ENCODE measurements at places on chromosomes 16 and 17.

DNA sequence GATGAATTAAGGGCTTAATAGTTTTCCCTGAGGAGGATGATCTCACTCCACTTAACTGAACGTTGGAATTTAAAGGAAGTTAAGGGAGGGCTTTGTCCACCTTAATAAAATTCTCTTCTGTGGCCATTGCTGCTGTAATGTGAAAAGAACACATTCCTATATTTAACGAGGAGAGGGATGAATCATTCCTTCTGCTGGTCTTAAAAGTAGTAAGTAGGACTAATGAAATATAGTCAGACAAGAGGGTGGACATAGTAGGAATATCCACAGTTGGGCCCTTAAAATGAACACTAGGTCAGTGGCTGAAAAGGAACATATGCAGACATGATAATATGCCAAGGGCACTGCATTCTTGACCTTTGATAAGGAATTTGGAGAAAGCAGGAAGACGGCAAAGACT is 405.6 kb downstream of the PMP22 start:
- DNase-seq, result no peak

DNA sequence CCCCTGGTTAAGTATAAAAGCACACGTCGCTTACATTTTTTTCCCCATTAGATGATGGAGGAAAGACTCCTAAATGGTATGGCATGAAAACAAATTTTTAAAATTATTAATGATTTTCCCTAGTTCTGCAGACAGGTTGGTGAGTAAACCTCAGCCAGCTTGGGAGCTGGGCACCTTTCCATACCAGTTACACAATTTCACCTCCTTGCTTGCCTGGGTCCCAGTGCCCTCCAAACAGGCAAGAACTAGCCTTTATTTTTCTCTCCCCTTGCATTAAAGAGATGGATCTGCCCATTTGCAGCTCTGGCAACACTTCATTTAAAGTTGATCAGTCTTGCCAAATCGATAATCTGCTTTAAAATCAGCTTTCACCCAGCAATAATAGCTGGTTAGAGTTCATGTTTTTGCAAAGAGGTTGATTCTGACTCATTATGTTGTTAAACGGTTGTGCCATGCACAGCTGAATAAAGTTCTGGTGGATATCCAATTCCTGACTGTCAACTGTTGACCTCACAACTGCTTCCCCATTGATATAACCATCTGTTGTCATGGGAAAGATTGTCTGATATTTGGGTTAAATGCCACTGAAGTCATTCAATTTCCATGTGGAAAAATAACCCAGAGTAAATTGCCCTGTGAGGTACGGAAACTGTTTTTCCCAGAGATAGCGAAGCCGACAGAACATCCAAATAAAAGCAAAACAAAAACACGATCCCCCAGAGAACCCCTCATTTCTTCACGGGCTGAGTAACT is 1.3 kb downstream of the C17orf58 start:
- DNase-seq, result no peak

DNA sequence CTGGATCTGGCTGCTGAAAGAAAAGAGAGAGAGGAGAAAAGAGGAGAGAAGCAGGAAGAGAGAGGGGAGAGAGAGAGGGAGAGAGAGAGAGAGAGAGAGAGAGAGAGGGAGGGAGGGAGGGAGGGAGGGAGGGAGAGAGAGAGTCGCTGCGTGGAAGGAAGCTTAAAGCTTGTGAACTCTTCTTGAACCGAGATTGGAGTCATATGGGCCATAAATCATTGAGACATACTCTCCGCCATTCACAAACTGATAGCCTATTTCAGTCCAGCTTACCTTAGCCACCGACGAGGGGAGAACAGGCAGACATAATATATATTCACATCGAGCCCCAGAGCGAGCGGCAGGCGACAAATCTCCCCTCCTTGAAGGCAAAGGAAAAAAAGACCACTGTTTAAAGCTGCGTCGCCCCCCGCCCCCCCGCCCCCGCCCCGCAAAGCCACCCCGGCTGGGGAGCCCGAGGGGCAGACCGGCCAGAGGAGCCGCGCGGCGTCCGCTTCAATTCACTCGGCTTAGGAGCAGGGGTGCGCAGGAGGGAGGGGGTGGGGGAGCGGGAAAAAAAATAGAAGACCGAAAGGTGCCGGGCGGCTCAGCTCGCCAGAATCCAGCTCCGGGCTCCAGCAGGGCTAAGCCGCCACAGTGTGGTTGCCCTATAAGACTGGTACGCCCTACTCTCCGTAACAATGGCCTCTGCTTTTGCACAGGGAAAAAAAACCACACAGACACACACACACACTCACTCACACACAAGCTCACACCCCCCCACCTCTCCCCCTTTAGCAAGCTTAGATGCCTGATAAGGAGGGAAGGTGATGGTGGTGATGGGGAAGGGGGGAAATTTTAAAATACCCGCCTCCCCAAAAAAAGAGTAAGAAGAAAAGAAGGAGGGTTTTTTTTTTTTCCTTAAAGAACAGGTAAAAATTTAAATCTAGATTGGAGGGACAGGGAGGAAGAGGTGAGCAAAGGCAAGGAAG is 10.6 kb upstream of the HOXB2 start:
- no peak for DNase-seq

DNA sequence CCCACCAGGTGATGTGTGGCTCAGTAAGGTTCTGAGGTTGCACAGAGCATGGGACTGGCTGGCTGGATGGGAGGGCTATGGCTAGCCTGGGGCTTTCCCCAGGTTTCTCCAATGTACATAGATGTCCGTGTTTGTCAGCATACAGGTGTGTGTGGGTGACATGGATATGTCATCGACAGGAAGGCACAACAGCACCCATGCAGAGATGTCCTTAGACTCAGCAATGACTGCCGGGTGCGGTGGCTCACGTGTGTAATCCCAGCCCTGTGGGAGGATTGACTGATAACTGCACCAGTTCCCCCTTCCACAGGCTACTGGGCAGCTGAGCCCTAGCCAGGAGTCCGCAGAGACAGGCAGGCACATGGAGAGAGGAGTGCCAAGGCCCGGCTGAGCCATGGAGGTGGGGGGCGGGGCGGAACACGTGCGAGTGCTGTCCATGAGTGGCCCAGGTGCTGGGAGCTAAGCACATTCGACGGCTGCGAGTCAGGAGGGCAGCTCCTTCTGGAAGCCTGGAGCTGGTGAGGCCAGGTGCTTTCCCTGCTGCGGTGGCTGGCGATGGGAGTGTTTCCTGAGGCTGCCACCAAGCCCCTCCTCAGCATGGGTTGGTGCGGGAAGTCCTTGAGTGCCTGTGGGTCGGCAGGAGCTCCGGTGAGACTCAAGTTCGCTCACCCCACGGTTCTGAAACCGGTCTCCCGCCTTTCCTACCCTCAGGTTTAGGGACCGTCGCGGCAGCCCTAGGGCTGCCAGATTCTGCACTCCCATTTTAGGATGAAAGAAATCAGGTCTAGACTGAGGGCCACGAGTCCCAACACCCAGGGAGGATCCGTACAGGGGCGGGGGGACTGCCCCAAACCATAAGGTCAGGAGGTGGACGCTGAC is 858 bp upstream of the ASPSCR1 start:
- DNase-seq, result peak; percentile 14

GRCh38 chr16:66491716-66492064 is 58.2 kb downstream of the TK2 start:
- no peak for DNase-seq

GRCh38 chr16:84853534-84853933 is 33.7 kb downstream of the CRISPLD2 start:
- no peak for DNase-seq

DNA sequence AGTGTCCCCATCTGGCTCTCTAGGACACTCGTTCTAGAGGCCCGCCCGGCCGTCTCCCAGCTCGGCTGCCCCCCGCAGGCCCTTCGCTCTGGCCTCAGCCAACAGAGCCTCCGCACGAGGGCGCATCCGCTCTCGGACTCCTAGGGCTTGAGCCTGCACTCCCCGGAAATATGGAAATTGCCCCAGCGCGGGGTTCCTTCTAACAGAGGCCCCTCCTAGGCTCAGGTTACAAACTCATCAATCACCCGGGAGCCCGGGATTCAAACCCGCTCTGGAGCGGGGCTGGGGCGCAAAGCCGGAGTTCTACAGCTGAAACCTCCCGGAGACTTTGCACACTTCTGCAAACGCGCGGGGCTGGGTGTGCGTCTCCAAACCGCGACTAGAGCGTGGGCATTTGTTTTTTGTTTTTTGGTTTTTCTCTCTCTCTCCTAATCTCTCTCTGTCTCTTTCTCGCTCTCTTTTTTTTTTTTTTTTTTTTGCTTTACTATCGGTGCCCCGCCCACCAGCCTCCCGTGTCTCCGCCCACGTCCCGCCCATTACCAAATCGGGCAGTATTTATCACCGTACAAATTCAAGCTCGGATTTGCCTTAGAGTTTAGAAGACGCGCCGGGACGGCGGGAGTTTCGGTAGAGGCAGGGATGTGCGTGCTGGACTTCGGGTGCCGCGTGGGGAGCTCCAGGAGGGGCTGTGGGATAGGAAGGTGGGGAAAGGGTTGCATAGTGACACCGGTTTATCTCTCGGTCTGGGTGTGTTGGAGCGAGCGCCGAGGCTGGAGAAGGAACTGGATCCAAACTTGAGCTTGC is 2.4 kb upstream of the FOXL1 start:
- no peak for DNase-seq

GRCh38 chr16:76598498-76598897 is 321.3 kb downstream of the CNTNAP4 start:
- DNase-seq, result no peak

DNA sequence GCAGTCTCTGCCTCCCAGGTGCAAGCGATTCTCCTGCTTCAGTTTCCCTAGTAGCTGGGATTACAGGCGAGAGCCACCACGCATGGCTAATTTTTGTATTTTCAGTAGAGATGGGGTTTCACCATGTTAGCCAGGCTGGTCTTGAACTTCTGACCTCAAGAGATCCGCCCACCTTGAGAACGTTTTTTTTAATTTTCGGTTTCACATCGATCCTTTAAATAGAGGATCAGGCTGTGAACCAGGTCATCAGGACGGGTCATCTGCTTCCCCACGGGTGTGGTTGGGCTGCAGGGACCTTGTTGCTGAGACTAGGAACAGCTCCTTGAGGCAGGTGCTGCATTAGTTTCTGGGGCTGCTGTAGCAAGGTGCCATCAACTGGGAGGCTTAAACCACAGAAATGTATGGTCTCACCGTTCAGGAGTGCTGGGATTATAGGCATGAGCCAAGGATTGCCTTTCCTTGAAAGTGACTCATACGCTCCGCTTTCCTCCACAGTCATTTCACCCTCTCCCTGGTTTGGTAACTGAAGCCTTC is 7.9 kb upstream of the NAGPA start:
- no peak for DNase-seq

GRCh38 chr17:8558144-8558543 is 72.4 kb downstream of the MYH10 start:
- DNase-seq, result no peak

DNA sequence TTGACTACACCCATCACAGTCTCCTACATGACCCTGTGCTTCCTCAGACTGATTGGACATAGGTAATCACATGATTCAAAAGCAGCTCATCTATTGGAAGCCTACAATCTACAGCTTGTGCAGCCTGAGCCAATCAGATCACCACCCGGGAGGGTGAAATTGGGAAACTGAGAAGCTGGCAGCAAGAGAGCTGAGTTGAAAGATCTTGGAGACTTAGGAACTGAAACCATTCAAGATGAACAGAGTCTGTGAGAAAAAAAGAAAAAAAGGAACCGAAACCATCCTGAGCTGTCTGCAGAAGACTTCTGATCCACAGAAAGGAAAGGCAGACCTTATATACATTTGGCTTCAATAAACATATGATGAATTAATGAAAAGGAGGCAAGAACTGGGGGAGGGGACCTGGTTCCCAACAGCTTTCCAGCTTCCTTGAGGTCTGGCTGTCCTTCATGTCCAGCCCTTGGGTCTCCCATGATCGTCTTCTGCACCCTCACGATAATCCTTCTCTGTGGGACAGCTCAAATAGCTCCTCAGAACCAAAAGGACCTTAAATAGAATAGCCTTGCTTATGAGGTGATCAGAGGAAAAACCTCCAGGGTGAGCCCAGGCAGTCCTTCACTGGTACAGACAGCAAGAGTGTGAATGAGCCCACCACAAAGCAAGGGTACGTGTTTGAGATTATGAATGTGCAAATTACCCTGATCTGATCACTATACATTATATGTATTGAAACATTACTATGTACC is 32.6 kb downstream of the PLXDC1 start:
- no peak for DNase-seq

DNA sequence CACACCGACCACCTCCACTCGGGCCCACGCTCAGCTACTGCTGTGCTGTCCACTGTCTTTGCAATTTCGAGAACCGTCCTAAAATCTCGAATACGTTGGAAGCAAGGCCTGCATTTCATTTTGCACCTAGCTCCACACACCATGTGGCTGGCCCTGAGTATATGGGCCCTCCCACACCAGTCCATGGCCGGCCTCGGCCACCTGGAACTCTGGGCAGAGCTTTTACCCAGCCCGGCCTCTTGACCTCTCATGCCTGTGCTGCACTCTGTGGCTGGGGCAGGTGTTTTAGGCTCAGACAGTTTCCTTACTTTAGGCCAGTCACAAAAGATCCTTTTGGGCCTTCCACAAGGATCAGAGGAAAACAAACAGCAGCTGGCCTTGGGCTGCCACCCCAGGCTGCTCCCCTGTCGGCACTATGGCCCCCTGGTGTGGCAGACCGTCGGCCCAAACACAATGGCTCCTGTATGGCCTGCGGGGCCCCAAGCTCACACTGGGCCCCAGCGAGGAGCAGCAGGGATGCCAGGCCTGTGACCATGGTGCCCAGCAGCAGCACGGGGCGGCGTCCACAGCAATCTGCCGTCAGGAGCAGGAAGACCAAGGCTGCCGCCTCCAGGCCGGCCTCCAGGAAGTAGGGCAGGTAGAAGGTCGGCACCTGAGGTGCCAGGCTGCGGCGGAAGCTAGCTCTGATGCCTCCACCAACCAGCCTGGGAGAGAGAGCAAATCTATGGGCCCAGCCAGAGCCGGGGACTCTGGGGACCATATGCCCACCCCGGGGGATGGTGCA is 2.5 kb downstream of the SLC22A31 start:
- no peak for DNase-seq

DNA sequence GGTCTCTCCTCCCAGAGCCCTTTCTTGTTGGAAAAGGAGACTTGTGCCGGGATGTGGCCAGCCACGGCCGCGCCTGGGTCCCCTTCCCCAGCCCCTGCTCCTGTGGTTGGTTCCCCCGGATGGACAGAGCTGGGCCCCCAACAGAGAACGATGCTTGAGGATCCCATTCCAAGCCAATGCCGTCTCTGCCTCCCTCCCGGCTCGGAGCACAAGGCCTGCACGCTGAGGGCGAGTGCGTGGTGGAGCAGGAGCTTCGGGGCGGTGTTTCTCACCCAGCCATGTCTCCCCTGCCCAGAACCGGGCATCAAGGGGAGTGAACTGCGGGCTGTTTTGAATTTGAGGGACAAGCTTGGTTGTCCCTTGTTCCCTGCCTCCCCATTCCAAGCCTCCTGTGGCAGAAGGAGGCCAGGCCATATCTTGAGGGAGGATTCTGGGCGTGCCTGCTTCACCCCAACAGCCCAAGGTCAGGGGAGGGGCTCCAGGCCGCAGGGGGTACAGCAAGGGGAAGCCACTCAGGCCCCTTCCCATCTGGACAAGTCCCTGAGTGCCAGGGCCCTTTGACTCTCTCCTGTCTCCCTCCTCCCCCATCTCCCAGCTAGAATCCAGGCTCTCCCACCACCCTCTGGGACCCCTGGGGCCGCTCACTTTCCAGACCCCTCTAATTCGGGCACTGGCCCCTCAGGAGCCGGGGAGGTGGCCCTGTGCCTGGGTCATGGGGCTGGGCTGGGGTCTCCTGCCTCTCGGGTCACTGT is 43.6 kb downstream of the SOCS3 start:
- no peak for DNase-seq

Data from stimulated activated CD8-positive, alpha-beta memory T cell treated with anti-CD3 and anti-CD28 coated beads, Interleukin-7, amount 100 ng/mL, for 24 hours (primary cell).